ENCODE measurements at places on chromosomes 7 and 10.

DNA sequence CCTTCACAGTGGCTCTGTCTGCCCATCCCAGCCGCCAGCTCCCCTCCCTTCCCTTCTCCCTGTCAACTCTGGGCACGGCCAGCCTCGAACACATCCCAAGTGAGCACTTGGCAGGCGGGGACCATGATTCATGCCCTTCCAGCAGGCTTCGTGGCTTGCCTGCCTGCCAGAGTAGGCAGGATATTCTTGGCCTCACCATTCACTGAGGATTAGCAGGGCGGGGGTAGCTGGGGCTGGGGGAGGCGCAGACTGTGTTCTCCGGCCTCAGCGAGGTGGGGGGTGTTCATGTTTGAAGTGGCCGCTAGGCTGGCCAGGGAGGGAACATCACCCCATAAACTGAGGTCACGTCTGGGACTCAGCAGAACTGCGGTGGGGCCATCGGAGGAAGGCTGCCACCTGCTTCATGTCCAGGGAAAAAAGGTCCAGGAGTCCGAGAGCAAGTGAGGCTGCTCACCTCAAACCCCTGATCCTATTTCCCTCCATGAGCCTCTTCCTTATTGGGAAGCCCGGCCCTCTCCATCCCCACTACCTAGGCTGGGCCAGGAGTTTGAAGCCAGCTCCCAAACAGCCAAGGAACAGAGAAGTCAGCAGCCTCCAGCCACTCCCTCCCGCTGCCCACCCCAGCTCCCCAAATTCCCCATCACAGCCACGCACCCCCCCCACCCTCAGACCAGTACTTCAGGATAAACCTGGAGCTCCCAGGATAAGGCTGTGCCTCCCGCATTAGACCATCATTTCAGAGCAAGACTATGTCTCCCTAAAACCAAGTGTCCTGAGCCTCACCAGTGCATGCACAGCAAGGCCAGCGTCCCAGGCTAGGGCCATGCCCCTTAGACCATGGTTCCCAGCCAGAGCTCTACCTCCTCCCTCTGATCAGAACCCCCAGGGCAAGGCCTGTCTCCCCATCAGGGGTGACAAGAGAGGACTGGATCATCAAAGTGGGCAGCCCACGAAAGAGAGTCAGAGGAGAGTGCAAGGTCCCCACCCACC, 42.8 kb upstream of the RABGEF1 start:
- DNase-seq, result no peak

- DNase-seq, result no peak
Observed at GRCh38 chr7:116545411-116545993, 20.7 kb downstream of the CAV1 start.

- DNase-seq, result no peak
Observed at GRCh38 chr7:3282457-3282856, 18.6 kb upstream of the SDK1 start.

DNA sequence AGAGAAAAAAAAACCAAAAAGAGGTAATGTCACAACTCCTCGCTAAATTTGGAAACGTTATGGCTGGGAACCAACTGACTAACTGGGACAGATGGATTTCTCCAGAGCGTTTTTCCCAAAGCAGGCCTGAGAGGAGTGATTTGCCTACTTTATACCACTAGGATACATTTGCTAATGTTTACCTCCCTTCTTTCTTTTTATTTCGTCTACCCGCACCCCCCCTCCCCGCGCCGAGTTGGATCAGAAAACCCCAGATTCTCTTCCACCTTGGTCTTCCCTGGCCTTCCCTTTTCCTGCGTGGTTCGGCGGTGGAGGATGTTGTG, 7.2 kb downstream of the CPA2 start:
- no peak for DNase-seq

DNA sequence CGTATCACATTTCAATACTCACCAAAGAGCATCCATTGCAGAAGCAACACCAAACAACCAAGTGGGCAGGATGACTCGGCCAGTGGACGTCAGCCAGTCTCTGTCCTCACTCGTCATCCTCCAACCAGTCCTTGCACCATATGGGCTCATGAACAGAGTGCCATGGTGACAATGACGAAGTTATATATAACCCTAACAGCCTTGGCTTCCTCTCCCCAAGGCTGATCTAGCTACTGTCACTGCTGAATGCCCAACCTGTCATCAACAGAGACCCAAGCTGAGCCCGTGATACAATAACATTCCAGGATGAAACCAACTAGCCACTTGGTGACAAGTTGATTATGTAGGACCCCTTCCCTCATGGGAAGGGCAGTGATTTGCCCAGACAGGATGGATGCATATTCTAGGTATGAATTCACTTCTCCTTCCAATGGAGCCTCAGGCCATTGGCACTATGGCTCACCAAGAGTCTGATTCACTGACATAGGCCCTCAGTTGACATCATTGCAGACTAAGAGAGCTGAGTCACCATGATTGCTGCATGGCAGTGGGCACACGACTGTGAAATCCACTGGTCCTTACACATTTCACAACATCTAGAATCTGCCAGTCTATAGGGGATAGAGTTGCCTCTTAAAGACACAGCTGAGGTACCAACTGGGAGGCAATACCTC, 26.3 kb upstream of the PPIF start:
- DNase-seq, result no peak

DNA sequence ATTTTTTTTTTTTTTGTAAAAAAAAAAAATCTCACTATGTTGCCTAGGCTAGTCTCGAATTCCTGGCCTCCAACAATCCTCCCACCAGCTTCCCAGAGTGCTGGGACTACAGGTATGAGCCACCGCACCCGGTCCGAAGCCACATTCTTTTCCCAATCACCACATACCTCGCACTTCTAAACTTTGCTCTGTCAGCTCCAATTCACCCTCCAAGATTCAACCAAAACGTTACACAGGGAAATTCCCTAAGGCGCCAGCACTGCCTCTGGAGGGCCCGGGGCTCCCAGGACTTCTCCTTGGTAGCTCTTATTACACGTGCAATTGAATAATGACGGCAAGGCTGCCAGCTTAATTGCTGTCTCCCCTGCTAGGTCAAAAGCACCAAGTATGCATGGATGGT, 10.3 kb upstream of the DNAAF5 start:
- DNase-seq, result peak; percentile 61

- DNase-seq, result no peak
Observed at GRCh38 chr7:8389593-8390261, 43.7 kb upstream of the NXPH1 start.

- no peak for DNase-seq
Observed at GRCh38 chr10:120782336-120782735, 68.8 kb upstream of the WDR11 start.

- DNase-seq, result no peak
Observed at GRCh38 chr7:117269886-117270285, 53.0 kb downstream of the WNT2 start.

- DNase-seq, result no peak
Observed at GRCh38 chr10:90911133-90912051, 9.5 kb downstream of the ANKRD1 start.

DNA sequence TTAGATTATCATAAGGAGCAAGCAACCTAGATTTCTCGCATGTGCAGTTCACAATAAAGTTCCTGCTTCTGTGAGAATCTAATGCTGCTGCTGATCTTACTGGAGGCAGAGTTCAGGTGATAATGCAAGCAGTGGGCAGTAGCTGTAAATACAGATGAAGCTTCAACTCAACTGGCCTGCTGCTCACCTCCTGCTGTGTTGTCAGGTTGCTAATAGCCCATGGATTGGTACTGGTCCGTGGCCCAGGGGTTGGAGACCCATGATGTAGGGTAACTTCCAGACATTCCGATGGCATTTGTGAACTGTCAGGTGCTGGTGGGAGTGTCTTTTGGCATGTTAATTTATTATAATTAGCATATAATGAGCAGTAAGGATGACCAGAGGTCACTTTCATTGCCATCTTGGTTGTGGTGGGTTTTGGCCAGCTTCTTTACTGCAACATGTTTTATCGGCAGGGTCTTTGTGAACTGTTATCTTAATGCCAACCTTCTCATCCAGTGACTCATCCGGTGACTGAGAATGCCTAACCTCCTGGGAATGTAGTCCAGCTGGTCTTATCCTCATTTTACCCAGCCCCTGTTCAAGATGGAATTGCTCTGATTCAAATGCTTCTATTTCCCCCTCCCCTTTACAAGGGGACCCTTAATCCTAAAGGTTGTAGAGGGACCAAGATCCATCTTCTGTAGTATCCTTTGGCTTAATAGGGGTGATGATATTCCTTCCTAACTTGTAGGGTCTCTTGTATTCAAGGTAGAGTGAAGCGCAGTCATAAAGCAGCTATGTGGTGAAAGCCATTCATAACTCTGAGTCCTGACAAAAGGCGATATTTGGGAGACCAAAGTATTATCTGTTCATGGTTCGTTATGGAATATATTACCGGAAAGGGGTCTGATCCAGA, 165.8 kb downstream of the CCSER2 start:
- DNase-seq, result no peak

DNA sequence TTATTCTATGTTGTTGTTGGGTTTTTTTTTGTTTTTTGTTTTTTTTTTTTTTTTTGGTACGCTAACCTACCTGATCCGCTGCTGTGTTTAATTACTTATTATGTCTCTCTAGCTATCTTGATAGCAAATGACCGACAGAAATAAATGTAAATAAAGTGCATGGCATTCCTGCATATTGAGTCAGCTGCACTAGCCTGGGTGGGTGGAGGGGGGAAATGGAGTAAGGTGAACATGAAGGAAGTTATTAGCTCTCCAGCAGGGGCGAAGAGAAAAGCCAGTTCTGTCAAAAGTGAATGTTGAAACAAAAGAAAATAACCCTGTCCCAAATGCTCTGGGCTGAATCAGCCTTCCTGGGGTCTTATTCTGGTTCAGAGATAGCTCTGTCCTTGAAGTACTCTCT, 210.7 kb upstream of the MDFIC start:
- no peak for DNase-seq

DNA sequence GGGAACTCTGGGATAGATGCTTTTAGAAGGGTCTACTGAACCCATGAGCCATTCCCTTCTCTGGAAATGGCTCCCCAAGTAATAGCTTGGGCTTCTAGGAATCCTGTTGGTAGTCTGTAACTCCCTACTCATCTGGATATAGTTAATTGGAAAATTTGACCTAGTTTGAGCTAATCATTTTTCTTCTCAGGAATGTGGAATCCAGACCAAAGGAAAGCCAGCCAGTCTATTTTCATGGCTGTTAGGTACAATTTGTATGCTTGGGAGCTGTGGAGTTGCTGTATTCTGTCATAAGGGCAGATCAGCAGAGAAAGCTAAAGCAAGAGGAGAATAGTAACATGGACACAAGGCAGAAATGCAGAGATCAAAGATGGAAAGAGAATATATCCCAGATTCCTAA, 71.6 kb upstream of the C1GALT1 start:
- no peak for DNase-seq

GRCh38 chr10:113495553-113495952, 57.3 kb upstream of the HABP2 start:
- DNase-seq, result no peak

GRCh38 chr7:130383187-130383980, 3.1 kb downstream of the CPA1 start:
- no peak for DNase-seq

- DNase-seq, result no peak
Observed at GRCh38 chr7:83036721-83037380, 125.8 kb downstream of the PCLO start.

- no peak for DNase-seq
Observed at GRCh38 chr7:98240961-98241673, 10.9 kb downstream of the TECPR1 start.

GRCh38 chr7:151796871-151797537, 79.9 kb downstream of the PRKAG2 start:
- DNase-seq, result no peak

DNA sequence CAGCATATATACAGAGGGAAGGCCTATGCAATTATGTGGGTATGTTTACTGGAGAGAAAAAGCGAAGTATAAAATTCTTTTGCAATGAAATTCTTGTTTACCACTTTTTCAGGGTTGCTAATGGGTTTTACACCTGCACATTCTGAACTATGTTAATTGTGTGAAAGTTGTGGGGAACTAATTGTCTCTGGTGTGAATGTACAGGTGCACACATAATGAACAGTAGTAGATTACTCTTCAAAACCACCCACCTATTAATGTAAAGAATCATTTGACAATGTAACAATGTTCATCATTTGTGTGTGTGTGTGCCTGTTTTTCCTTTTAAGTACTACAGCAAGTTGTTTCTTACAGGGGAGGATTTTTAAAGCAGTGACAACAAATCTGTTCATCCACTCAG, 80.0 kb upstream of the FEZF1 start:
- DNase-seq, result no peak

DNA sequence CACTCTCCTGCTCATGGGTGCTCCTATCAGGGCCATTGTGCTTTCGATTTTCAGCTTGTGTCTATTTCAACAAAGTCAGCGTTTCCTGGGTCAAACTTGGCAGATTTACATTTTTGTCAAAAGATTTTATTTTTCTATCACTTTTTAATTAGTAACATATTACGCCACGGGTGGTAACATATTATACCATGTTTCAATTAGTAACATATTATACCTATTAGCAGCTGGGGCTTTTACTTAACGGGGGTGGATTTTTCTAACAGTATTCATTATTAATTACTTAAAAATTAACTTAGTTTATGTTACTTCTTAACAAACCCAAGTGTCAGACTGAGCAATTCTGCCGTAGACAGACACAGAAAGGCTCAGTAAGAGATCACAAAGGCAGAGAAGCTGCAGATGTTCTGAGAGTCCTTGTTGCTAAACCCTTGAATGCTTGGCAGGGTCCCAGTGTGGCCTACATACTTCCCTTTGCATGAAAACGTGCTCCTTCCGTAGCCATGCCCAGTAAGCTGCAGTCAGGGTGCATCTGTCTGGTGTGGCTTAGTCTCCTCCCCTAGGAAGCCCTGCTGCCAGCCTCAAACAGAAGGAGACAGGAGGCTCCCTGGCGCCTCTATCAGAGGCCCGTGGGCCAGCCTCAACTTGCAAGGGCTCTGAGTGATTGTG, 263.1 kb upstream of the CXCL12 start:
- peak; percentile 30 for DNase-seq

DNA sequence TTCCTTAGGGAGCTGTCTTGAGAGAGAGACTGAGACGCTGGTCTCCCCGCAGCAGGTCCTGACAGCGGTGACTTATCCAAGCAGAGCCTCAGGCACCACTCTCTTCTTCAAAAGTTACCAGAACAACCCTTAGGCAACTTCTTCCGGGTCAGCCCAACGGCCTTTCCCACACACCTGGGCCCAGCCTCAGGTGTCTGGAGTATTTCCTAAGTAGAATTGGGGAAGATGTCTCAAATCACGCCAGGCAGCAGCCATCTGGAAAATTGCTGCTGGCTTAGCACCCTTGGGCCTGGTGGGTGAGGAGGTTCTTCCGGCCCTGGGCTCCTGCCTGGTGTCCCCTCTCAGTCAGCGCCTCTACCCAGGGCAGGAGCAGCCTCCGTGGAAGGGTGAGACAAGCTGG, 80.4 kb upstream of the ANLN start:
- DNase-seq, result no peak
